ENCODE measurements at places on chromosomes 3 and 15. TPM values are rescaled to one million over a fixed set of nuclear protein-coding genes. Genes with fewer than 3 reads are reported as not detected.

DNA sequence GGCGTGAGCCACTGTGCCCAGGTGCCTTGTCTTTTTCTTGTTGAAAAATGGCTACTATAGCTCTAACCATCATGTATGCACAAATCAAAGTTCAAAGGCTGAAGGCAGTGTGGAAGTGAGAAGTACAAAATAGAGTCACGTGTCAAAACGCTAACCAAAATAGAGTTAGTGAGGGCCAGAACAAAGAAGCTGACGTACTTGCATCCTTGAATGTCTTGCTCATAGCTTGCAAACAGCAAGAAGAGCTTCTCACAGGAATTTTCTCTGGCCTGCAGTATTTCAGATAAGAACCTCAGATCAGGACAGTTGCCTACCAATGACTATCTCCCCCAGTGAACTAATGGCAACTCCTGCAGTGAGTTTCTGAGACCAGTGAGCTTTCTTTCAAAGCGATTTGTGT lies 713.5 kb downstream of the GRM7 start:
- H3K27ac ChIP-seq, result no peak overlapping the region
- H3K27me3 ChIP-seq, result no peaks in the 10 kb centered on the region
- no peak for DNase-seq
- no peak overlapping the region for H3K4me3 ChIP-seq
- no peaks in the 10 kb centered on the region for H3K4me1 ChIP-seq
- H3K36me3 ChIP-seq, result no peaks in the 10 kb centered on the region

- no peak overlapping the region for H3K27ac ChIP-seq
- H3K27me3 ChIP-seq, result no peaks in the 10 kb centered on the region
- DNase-seq, result no peak
- no peaks in the 10 kb centered on the region for H3K36me3 ChIP-seq
Measured at GRCh38 chr3:41129731-41130130, 69.6 kb upstream of the CTNNB1 start.

- no peak for DNase-seq
- peaks cover 14% of the 10 kb centered on the region for H3K36me3 ChIP-seq
- no peaks in the 10 kb centered on the region for H3K4me1 ChIP-seq
- H3K4me3 ChIP-seq, result no peak overlapping the region
- H3K27ac ChIP-seq, result no peak overlapping the region
Measured at GRCh38 chr3:38255627-38256026, 10.0 kb upstream of the SLC22A13 start.

The BMF gene
- total RNA-seq, result 19.7 TPM

DNA sequence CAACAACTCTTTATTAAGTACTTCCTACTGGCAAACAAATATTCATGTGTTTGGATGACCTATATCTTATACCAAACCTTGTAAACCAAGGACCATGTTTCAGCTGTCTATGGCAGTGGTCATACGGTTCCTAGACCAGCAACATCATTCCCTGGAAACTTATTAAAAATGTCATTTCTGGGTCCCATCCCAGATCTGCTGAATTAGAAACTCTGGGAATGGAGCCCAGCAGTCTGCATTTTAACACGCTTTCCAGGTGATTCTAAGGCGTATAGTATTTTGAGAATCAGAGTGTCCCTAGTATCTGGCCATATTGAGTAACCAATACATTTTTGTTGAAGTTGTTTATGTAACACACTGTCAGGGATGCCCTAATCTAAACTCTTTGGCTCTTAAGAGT lies 363.4 kb upstream of the LRRC3B start:
- no peaks in the 10 kb centered on the region for H3K4me1 ChIP-seq
- DNase-seq, result no peak
- no peaks in the 10 kb centered on the region for H3K27me3 ChIP-seq

DNA sequence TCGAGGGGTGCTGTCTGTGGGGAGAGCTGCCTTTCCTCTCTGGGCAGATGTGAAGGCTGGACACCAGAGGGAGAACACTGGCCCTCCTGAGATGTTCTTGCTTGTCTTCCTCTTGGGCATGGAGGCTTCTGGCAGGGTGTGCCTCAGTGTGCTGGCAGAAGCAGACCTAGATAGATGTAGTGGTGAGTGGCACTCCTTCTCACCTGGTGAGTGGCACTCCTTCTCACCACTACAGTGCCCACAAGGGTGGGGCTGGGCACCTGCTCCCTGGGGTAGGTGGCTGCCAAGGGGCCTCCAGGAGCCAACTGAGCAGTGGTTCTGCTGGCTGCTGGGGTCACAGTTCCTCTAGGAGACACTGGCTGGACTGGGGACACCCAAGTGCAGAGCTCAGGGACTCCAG lies 18.7 kb downstream of the ACVR2B start:
- H3K27me3 ChIP-seq, result no peaks in the 10 kb centered on the region
- no peak overlapping the region for H3K4me3 ChIP-seq
- H3K36me3 ChIP-seq, result no peaks in the 10 kb centered on the region
- no peak for DNase-seq
- no peaks in the 10 kb centered on the region for H3K4me1 ChIP-seq

The KCNH8 gene
- 1.0 TPM for total RNA-seq

Data from kidney (tissue), 22 donors.